ENCODE measurements at places on chromosomes 2 and 18.

GRCh38 chr18:63924551-63924950, 16.8 kb downstream of the SERPINB10 start:
- no peak for DNase-seq

- DNase-seq: no peak
These were observed 39.4 kb downstream of the RBMS1 start for GRCh38 chr2:160454070-160454797.

DNA sequence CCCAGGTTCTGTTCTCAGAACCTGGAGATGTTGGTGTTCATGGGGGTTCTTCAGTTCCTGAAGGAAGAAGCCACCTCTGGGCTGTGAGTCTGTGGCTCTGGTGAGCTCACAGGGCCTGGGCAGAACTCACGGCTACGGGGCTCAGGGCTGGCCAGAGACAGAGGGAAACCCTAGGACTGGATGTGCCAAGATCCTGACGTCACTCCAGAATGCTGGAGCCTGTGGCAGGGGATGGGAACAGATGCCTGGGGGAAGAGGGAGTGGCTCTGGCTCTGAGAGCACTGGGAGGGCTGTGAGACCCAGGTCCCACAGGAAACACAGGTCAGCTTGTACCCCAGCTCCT, at the start of gene OTOF:
OTOF (minus strand) TSS at position 214 of the 343 bp plus-strand sequence.
- DNase-seq: no peak

- no peak for DNase-seq
These were observed 3.1 kb downstream of the FECH start for GRCh38 chr18:57583297-57583835.

DNA sequence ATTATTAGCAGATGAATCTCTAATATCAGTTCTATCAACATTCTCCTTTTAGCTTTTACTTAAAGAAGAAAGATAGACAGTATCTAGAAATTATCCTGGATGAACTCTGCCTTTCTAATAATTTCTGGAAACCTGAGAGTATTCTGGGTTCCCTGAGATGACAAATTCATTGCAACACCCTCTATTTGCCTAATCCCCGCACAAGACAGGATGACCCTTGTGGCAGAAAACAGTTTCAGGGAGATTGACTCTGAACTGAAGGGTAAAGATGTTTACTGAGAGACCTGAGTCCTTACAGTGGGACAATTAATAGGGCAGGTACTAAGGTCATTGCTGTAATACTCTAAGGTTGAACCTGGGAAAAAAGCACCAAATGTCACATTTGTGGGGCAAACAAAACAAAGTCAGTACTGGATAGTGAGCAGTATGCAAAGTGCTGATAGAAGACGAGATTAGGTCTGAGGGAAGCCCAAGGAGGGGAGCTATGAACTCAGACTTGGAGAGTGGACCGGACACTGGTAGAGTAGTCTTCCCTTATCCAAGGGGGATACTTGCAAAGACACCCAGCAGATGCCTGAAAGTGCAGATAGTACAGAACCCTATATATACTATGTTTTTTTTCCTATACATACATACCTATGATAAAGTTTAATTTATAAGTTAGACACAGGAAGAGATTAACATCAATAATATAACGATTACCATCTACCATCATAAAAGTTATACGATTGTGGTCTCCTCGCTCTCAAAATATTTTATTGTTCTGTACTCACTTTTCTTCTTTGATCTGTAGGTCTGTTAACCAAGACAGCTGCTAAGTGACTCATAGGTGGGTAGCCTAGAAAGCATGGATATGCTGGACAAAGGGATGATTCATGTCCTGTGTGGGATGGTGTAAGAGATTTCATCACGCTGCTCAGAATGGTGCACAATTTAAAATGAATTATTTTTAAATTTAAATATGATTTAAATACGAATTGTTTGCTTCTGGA, 148.3 kb upstream of the KLHL14 start:
- no peak for DNase-seq

DNA sequence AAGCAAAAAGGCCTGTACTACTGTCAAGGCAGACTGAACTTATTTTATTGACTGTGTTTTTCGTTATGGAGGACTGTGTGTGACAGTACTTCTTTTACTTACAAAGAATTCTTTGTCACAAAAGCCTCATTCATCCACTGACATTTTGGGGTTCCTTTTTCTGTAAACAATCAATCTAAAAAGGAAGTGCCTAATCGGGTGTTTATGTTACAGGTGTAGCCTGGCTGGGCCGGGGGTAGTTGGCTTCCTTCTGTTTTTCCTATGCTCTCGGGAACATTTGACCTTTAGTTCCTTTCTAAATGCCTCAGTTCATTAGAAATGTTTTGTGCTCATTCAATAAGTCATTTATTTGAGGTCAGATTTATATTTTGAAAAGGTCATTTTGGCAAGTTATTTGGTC, 8.3 kb downstream of the ZCCHC2 start:
- no peak for DNase-seq

GRCh38 chr2:191404568-191404991, 159.4 kb downstream of the MYO1B start:
- DNase-seq: no peak

DNA sequence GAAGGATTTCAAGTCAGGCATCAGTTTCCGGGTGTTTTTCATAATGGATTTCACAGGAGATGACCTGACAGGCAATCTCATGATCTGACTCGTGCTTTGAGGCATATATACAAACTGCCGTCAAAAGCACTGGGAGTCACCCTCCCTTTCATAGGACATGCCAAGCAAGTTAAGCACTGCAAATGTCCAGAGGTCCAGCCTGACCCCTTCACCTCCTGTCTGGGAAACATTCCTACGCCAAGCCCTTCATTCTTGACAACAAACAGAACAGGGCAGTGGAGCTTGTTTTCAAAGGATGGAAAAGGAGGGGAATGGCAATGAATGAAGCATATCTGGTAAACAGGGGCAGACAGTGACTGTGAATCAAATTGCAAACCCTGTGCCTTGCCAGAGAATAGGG, 963.6 kb downstream of the BCL11A start:
- no peak for DNase-seq

GRCh38 chr2:11102956-11103860, 52.1 kb upstream of the SLC66A3 start:
- no peak for DNase-seq

DNA sequence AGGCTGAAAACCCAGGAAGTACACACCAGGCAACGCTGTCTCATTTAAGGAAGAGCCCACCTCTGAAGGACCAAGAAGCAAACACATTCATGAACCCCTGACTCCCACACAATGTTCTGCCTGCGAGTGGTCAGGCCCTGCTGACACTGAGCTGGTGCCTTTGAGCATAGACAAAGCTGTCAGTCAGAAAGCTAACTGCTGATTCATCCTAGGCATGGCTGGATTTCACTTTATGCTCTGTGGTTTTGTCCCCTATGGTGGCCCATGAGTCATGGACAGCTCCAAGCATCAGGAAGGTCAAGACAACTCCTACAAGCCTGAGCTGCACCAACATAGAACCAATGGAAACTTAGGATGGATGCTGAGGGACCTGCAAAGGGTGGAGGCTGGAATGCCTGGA, 78.9 kb downstream of the UXS1 start:
- DNase-seq: no peak

DNA sequence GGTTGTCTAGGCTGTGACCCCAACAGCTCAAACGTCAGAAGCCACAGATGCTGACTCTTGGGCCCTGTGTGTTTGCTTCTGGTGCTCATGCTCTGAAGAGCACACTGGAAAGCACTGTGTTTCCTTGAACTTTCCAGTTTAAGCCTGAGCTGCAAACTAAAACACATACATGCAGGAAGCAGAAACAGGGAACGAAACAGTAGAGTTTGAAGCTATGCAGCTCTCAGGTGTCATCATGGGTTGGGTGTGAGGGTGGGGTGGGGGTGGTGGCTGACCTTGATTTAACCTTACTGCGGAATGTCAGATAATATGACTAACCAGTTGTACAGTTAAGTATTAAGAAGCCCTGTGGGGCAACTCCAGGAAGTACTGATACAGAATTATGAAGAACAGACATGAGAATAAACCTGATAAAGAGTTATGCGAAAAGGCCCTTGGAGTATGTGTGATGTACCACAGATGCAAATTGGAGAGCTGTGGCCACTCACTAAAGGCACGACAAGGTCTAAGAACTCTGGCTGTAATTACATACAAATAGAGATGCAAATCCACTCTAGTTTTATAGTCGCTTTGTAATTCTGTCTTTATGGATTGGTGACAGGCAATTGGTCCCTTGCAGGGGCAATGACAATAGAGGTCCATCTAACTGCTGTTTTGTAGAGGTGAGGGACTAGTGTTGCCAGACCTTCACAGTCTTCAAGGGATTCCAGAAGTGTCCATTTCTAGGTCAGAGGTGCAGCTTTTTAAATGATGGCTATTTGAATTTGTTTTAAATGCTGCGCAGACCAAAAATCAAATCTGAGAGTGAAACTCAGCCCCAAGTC, 273.1 kb downstream of the NAPG start:
- DNase-seq: no peak

DNA sequence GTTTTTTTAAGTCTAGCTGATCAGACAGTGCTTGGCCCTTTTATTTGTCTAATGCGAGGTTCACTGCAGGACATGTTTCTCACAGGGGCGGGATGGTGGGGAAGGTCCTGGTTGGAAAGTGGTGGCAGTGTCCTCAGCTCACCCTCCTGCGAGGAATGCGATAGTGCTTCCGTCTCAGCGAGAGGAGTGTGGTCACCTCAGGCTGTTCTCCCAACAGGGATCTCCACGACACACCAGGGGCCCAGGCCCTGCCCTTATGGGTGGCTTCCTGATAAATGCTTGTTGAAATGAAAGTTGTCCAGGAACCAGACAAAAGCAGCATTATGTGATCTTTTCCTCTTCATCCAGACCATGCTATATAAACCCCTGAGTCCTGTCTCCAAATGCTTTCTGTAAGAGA, 70.1 kb downstream of the BOLA3 start:
- DNase-seq: no peak

GRCh38 chr18:8847900-8848299, 142.5 kb downstream of the MTCL1 start:
- DNase-seq: no peak

DNA sequence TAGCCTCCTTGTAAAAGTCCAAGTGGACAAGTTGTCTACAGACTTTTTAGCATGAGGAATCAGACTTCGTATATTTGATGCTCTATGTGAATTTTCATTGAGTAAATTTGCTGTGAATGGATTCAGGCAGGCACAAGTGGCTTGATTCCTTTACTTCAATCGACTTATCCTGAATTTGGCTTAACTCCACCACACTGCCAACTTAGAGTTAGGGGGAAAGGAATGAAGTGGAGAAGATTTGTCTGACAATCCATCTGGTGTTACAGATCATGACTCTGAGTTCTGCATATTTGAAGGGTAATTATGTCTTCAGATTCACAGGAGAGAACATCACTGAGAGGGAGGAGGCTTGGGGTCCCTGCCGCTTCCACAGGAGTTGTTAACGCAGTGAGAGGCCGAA, 829.3 kb downstream of the DCC start:
- no peak for DNase-seq

DNA sequence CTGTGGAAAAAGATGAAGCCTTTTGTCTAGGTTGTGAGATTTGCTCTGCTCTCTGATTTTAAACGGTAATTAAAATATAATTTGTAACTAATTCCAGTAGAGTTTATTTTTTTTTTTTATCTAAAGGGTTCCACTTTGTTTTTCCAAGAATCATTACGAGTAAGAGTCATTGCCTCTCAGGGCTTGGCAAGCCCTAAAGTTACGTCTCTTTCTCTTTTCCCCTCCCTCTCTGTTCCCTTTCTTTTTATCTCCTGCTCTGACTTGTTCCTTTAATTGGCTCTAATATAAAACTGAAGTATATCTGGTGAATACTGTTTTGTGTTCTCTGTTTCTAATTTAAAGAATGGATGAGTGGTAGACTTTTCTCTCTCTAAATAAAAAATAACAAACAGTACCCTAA, 75.8 kb downstream of the CALCRL start:
- DNase-seq: no peak

GRCh38 chr2:152875701-152876695, 157.6 kb downstream of the ARL6IP6 start:
- DNase-seq: no peak

DNA sequence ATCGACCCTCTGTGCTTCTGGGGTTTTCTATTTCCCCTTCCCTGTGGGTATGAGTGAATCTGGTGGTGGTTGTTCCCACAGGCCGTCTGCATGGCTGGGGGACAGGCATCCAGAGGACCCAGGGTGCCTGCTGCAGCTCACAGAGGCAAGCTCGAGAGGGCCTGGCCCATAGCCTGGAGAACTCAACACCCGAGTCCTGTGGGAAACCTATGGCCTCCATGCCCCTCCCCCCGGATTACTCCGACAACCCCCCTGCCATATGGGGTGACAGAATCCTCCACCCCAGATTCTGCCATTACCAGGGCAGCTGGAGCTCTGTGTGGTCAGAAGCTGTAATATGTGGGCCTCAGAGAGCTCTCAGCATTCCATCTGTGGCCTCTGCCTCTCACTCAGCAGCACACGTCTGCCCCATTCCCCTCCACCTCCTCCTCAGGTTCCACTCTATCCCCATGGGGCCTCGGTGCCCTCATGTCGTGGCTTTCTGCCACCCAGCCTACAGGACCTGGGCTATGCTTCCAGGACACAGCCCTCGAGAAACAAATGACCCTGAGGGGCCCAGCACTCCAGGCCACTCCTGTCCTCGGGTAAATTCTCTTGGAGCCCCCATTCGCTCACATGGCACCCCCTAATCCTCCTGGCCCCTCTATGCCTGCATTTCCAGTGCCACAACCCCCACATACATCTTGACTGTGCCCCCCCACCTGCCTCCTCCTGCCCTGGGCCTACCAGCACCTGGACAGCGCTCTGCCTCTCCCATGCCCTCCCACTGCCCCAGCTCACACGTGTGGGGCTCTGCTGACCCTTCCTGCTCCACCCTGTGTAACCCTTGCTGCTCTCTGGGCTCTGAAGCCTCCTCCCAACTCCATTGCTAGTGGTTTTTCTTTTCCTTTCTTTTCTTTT, 3.6 kb downstream of the MZT2A start:
- DNase-seq: no peak

GRCh38 chr2:164896634-164897355, 55.2 kb upstream of the COBLL1 start:
- no peak for DNase-seq

GRCh38 chr2:72011791-72012190, 135.9 kb downstream of the CYP26B1 start:
- DNase-seq: no peak

- DNase-seq: no peak
These were observed 40.3 kb downstream of the RBM45 start for GRCh38 chr2:178152542-178152941.

GRCh38 chr2:238710787-238711186, 137.1 kb upstream of the TWIST2 start:
- DNase-seq: no peak

- DNase-seq: no peak
These were observed 13.7 kb upstream of the ECEL1 start for GRCh38 chr2:232501331-232501771.

- DNase-seq: no peak
These were observed at the start of gene EMX1 for GRCh38 chr2:72917138-72917876. Gene EMX1, plus strand, starts transcription at chr2:72917519. Its CDS starts 334 bp downstream, at chr2:72917853.
